Stimulated activated CD8-positive, alpha-beta memory T cell treated with anti-CD3 and anti-CD28 coated beads, Interleukin-4, amount 100 ng/mL, for 1 hour (primary cell): ENCODE measurements at places on chromosomes 12 and 14.
A peak's percentile ranks its signal among the peaks of the same experiment; 100 is the strongest.

- DNase-seq = no peak
These were observed 2.9 kb upstream of the KLHL42 start for GRCh38 chr12:27777141-27777540.

DNA sequence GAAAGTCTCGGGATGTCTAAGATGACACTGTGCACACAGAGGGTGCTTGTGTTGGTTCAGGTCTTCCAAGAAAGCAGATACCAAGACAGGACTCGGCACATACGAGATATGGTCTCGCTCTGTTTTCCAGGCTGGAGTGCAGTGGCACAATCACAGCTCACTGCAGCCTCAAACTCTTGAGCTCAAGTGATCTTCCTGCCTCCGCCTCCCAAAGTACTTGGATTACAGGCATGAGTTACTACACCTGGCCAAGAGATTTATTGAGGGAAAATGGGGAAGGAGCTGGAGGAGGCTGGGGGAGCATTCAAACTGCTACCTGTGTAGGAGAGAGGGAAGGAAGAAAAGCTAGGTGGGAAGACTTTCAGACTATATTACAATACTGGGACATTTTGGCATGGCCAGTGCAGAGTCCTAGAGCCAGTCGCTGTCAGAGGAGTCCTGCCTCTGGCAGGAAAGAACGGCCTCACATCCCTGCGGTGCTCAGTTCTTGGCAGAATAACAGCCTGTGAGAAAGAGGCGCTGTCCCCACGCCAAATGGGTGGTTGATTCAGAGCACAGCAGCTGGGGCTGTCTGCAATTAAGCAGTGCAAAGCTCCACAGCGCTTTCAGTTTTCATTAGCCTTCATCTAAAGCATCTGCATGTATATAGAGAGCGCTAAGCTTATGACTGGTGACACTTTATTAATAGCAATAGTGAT lies 18.3 kb downstream of the SLC17A8 start:
- no peak for DNase-seq

DNA sequence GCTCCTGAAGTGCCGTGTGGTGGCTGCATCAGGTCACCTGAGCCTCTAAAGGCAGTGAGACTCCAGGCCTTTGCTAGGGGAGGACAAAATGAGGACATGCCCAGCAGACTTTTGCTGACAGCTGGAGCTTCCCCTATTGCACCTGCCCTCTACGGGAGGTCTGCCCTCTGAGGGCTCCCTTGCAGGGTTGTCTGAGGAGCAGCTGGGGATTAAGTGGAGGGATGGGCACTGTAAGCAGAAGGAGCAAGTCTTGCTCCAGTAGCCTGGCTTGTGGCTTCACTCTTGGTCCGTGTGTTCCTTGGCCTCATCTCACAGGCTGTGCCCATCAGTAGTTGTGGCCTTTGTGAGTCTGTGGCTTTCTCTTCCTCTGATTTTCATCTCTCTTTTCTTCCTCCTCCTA lies 66.9 kb upstream of the NRXN3 start:
- no peak for DNase-seq

DNA sequence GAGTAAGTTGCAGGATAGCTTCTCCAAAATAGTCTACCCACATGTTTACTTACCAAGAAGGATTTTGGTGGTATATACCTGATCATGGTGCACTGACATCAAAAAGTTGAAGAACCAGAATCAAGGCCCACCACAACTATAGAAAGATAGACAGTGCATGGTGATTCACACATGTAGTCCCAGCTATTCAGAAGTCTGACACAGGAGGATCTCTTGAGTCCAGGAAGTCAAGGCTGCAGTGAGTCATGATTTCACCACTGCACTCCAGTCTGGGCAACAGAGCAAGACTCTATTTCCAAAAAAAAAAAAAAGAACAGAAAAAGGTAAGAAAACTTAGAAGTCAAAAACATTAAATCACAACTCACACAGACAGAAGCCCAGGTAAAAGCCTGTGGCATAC lies 422.2 kb upstream of the FOXG1 start:
- DNase-seq = no peak

DNA sequence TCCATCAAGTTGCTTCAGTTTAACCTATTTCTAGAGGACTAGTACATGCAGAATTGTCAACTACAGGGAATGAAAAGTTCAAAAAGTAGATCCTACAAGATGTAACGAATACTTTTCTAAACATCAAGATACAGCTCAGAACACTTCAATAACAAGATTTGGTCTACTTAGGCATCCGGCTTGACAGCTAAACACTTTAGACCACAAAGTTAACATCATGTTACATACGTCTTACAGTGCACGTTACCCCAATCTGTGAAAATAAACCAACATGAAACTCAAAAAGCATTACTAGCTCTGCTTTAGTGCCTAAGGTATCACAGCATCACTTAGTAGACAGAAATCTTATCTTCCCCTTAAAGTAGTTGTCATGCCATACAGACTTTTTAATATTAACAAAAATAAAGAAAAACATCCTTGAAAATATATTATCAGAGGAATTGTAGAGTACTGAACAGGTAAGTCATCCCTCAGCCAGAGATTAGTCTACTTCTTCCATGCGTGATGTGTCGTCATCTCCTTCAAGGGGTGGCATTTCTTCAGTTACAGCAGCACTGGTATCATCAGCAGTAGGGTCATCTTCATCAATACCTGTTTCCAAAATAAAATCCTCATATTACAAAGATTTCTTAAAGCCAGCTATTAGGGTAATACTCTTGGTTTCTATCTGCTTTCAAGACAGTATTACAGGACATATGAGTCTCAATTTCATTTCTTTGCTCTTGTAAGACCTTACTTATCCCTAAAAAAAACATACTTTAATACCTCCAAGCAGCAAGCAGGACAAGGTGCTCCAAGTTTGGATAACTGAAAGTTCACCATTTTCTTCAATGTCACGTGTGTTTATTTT lies 5.4 kb downstream of the HSP90AA1 start:
- DNase-seq = no peak

GRCh38 chr12:92122941-92123779 lies 22.5 kb downstream of the BTG1 start:
- DNase-seq = no peak

- DNase-seq = no peak
These were observed 20.0 kb upstream of the TCP11L2 start for GRCh38 chr12:106282457-106283097.

- DNase-seq = no peak
These were observed 43.4 kb upstream of the NR2C1 start for GRCh38 chr12:95116773-95117172.

- no peak for DNase-seq
These were observed 70.0 kb upstream of the VPS33A start for GRCh38 chr12:122336015-122336946.

DNA sequence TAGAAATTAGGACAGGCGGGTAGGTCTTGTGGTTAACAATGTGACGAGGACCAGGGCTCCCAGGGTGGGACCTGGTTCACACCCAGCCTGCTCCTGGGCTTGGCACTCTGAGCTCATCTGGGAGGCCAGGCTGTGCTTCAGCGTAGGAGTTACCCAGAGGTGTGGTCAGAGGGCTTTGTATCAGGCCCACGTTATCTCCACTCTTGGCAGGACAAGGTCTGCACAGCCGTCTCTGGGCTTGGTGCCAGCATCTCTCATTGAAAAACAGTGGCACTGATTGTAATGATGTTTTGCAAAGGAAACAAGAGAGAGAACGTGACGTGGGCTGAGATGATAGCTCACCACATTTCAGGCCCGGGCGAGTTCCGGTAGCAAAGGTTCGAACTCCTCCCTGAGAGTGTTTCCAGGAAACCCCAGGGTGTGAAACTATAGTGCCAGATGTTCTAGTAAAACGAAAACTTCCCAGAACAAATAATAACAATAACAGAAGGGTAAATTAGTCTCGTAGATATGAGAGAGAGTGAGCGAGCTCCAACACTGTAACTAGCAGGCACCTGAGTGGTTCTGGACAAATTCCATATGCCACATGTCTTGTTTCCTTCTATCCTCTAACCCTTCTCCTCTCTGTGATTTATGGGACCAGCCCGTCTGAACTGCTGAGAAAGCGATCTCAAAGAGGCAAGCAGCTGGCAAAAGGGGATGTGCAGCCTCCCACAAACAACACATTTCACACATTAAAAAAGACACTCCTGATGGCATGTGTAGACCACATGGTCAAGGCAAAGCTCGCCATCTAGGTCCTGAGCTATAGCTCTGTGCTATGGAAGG lies 227.3 kb downstream of the KTN1 start:
- DNase-seq = peak; percentile 50

DNA sequence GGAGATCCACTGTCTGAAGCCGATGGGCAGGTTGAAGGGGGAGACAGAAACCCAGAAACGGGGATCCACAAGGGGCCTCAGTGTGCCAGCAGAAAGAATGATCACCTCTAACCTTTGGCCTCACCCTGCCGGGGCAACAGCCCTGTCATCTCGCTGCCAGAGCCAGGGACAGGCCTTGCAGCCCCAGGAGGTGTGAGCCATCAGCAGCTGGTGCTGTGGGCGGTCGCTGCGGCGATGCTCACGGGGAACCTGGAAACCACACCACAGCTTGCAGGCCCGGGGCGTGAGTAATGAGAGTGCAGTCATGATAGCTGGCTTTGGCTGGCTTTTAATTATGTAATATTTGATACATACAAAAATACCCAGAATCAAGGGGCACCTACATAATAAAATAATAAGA lies 4.7 kb upstream of the TTC7B start:
- DNase-seq = peak; percentile 36

DNA sequence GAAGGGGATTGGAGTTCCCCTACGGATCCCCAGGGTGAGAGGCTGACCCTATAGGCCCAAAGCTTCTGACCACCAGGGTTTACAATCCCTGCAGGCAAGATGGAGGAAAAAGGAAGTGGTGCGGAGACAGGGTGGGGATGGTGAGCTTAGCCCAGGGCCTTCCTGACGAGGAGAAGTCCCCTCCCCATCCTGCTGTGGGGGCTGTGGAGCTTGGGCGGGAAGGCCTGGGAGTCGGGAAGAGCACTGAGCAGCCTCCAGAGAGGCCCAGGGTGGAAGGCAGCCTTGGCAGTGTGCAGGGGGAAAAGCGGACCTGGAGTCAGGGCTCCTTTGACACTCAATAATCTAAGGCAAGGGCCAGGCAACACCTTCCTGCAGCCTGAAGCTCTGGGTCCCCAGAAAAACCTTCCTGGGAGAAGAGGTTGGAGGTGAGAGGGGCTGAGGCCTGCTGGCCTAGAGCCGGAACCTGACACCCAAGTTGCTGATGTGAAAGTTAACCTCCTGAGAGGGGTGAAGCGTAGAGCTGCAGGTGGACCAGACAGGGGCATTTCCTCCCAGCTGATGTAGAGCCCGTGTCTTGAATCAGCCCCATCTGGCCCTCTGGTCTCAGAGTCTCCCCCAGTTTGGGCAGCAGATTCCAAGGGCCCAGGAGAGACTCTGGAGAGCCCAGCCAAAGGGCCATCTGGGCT lies 6.0 kb downstream of the HDAC7 start:
- DNase-seq = no peak

- no peak for DNase-seq
These were observed 239.7 kb downstream of the EMP1 start for GRCh38 chr12:13436182-13436581.

GRCh38 chr14:53151523-53152183 lies 1.5 kb downstream of the DDHD1 start:
- no peak for DNase-seq

DNA sequence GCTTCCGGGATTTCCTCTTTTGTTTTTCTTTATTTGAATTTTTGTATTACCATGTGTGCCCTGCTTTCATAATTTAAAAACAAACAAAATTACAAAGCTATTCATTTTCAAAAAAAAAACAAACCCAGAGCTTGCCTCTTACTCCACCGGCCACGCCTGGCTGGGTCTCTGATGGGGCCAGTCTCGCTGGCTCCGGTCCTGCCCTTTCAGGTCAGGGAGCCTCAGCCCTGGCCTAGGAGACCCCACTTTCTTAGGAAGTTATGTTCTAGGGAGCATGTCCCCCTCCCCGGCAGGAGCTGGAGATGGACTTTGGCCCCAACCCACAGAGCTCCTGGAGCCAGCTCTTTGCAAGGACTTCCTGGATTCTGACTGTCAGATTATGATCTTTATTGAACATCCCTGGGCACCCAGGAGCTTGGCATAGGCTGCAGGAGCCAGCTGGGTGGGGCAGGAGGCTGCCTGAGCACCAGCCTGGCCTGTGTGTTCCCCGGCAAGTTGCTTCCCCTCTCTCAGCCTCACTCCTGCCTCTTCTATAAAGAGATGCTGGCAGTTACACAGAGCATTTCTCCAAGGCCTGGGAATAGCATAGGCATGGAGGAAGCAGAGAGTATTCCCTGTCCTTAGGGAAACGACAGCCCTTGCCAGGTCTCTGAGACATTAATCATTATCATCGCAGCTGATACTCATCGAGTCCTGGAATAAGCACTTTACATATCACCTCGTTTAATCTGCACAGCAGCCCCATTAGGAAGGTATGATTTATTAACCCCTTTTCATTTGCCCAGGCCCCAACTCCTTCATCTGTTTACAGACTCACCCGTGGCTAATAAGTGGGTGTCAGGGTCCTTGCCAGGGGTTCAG lies 3.5 kb downstream of the DEGS2 start:
- DNase-seq = no peak

DNA sequence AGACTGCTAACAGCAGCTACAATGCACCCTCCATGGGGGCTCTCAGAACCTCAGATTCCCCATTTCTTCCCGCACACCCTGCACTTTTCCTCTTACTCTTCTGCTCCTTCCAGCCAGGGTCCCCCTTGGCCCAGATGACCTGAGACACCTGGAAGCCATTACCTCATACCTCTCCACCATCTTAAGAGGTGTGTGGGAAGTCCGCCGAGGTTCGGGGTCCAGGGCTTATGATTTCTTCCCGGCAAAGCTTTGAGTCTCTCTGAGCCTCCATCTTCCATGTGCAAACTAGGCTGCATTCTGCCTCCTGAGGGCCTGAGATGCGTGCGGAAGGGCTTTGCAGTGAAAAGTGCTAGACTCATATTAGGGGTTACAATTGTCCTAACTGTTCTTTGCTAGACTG lies 5.3 kb downstream of the GSC start:
- no peak for DNase-seq

DNA sequence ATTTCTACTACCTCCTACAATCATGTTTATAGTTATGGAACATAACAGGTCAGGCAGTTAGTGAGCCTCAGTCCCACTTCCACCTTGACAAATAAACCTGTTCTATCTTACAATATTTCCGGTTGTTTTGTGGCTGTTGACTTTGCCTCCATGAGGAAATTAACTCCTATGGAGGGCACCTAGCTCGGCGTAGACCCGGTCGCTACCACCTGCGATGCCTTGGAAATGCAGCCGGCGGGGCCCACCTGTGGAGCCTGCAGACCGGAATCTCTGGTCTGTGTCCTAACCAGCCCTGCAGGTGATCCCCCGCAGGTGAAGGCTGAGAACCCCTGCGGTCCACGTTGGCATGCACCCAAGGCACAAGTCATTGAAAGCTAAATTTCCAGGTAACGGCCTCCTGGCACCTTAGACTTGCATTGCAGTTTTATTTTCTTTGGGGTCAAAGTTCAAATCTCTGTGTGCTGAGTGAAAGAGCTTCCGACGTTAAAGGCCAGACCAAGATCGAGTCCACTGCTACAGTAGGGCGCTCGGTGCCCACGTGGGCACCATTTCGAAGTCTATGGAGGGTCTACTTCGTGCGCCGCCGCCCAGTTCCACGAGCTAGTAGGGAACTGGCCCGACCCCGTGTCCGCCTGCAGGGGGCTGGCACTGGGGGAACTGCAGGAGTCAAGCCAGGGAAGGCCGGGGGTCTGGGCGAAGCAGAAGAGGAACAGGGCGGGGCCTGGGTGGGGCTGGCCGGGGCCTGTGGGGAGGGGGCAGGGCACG lies 782 bp upstream of the PIWIL1 start:
- no peak for DNase-seq
